ENCODE measurements at places on chromosomes 3 and 15.

GRCh38 chr3:155745795-155746550 lies 1.1 kb upstream of the PLCH1 start:
- no peak for DNase-seq

DNA sequence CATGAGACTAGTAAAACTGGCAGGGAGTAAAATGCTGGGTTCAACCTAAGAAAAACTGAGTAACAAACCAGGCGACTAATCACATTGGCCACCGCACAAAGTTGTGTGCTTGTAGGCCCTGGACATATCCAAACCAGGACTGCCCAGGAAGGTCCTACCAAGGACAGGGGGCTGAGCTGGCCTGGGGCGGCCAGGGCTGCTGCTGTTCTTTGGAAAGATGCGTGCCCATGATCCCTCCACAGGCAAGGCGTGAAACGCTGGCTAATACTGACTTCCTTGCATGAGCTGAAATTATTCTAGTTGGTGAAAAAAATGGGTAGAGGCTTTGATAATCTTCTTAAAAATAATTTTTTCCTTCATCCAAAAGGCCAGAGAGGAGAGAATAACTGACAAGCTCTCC lies 56.9 kb upstream of the ADCY5 start:
- no peak for DNase-seq

- DNase-seq, result no peak
Measured at GRCh38 chr15:60844511-60845174, 365.7 kb upstream of the ICE2 start.

- DNase-seq, result no peak
Measured at GRCh38 chr15:99100245-99101173, 4.4 kb upstream of the SYNM start.

GRCh38 chr3:11638495-11639358 lies 5.0 kb downstream of the VGLL4 start:
- DNase-seq, result no peak

GRCh38 chr3:129599073-129599472 lies 7.4 kb downstream of the PLXND1 start:
- DNase-seq, result no peak

- DNase-seq, result no peak
Measured at GRCh38 chr15:69663441-69663840, 210.8 kb downstream of the RPLP1 start.

GRCh38 chr3:189355481-189356201 lies 183.9 kb downstream of the TPRG1 start:
- DNase-seq, result no peak

- DNase-seq, result no peak
Measured at GRCh38 chr3:121885386-121885785, 8.8 kb upstream of the SLC15A2 start.

- DNase-seq, result no peak
Measured at GRCh38 chr3:47425383-47425778, 44.6 kb downstream of the PTPN23 start.

- no peak for DNase-seq
Measured at GRCh38 chr3:122060040-122060698, 5.0 kb downstream of the CD86 start.

DNA sequence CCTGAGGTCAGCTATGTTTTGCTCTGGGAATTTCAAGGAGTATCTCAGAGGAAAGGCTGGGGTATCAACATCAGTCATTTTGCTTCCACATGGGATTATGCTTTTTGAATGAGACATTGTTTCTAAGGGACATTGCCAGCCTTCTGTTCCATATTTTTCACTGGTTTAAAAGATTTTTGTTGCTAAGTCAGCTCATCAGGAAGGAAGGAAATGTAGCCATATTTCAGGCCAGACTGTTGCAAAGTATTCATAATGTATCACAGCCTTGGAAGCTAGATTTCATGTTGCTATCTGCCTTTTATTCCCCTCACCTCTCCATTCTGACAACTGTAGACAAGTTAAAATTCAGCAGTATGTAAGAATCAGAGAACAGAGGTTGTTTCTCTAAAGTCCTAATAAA lies 61.0 kb upstream of the CHRM5 start:
- DNase-seq, result no peak

DNA sequence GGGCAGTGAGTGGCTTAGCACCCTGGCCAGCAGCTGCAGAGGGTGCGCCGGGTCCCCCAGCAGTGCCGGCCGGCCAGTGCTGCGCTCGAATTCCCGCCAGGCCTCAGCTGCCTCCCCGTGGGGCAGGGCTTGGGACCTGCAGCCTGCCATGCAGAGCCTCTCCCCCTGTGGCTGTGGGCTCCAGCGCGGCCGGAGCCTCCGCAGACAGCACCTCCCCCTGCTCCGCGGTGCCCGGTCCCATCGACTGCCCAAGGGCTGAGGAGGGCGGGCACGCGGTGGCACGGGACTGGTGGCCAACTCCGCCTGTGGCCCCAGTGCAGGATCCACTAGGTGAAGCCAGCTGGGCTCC lies 386.3 kb downstream of the CNTN4 start:
- DNase-seq, result no peak

- DNase-seq, result no peak
Measured at GRCh38 chr3:13045904-13046568, 27.2 kb downstream of the IQSEC1 start.

- no peak for DNase-seq
Measured at GRCh38 chr3:124514683-124515082, 215.6 kb upstream of the UMPS start.

DNA sequence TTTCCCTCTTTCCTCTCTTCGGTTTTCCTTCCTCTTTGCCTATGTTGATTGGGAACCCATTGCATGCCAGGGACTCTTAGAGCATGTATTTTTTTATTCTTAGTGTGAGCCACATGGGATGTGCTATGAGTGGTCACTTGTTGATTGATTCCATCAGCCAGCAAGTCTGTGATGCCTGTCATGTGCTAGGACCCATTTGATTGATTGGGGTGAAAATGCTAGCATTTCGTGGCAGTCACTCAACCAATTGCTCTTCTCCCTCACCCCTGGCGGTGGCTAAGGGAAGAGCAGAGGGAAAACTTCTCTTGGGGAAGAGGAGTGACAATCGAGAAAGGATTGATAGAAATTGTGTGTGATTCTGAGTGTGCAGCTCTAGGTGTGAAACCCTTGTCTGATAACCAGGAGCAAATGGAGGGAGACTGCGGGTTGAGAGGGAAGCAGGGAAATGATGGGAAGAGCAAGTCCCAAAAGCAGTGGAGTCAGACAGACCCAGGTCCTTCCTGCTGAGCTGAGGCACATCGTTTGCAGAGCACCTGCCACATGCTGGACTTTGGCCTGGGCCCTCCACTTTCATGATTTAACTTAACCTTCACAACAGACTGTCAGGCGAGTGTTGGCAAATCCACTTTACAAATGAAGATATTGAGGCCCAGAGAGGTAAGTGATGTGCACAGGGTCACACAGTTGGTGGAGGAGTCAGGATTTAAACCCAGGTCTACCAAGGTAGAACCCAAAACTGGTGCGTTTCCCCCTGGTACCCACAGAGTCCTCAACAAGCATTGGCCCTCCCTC lies 40.0 kb downstream of the SLC6A11 start:
- DNase-seq, result no peak

DNA sequence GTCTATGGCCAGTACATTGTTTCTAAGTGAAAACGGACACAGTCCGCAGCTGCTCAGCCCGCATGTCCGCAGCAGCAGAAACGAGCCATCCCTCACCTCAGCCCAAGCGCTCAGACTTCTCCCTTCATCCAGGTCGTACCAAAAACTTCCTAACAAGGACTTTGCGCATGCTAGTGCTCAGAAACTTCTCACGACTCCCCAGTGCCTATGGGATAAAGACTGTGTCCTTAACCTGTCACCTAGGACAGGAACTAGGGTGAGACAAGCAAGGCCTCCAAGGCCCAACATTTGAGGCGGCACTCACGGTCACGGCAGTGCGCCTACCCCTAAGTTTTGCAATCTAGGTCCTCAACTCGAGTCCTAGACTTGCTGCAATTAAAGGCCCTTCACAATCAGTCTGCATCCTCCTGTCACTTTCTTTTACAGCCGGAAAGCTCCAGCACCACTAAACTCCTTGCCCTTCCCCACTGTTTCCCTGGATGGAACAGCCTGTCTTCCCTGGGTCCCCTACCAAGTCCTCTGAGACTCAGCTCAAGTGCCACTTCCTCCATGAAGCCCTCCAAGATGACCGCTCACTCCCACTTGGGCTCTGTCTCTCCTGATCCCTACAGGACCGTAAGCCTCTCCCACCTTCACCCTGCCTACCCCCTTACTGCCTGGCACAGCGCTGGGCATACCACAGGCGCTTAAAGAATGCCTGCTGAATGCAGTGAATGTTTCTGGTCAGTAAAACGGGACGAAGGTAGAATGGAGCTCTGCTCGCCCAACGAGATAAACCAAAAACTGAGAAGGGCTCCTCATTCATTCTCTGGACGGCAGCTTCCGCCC lies 1.2 kb downstream of the CLN6 start:
- DNase-seq, result no peak

GRCh38 chr15:75786575-75786947 lies 56.7 kb upstream of the UBE2Q2 start:
- DNase-seq, result no peak

DNA sequence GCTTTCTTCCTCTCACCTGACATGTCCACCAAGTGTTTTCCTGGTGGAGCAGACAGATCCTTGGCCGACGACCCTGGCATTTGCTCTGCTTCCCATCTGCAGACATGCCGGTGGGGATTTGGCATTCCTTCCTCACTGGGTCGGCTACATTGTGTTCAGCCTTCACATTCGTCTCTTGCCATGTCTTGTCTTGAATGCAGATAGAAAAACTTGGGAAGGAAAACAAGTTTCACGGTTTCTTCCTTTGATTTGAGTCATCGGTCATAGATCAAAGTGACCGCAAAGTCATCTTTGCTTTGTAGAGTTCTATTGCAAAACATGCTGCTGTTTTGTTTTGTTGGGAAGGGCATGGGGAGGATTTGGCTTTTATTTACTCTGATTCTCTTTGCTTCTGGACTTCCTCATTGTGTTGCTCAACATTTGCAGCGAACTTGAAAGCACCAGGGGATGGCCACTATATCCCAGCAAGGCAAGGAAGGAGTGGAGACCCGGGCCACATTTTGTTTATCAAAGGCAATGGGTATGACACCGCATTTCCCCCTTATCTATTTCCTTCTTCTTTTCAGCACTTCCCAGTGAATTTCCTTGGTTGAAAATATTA lies 321.3 kb downstream of the CACNA2D3 start:
- no peak for DNase-seq

DNA sequence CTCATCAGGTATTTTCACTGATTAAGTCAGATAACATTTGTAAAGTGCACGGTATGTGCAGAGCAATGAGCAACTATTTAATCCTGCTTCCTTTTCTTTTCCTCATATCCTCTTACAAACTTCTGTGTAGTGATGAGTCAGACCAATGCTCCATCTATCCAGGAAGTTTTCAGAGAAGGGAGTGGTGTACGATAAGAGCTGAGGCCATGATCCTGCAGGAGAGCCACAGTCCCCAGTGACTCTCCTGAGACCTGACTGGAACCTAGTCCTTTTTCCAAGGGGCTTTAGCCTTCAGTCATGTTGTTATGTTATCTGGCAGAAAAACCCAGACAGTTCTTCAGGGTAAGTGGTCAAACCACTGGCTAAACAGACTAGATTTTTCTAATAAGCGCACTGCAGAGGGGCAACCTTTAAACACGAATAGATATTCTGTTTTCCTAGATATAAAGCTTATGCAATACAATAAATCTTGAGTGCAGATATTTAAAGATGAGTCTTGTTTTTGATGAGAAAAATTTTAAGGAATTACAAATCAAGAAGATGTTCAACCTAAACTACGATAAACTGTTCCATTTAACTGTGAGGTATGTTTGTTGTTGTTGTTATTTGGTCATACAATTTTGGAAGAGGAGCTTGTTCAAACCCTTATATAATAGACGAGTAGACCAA lies 110.5 kb upstream of the RAP2B start:
- no peak for DNase-seq

DNA sequence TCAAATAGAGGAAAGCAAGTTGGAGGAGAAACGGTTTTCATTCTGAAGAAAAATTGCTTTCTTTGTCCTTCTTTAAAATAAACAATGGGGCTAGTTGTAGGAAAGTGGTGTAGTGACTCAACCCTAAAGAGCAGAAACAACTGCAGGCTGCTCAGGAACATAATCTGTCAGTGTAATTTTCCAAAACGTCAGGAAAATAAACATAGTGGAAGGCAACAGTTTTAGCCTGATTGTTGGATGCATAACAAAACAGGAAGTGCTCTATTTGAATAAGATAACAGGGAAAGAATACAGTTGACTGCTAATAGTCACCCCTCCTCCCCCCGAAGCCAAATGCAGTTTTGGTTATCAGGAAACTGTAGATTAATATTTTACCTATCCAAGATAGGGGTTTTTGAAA lies 167.6 kb downstream of the ECT2 start:
- no peak for DNase-seq

- no peak for DNase-seq
Measured at GRCh38 chr3:58586776-58587192, 9.6 kb upstream of the FAM107A start.

DNA sequence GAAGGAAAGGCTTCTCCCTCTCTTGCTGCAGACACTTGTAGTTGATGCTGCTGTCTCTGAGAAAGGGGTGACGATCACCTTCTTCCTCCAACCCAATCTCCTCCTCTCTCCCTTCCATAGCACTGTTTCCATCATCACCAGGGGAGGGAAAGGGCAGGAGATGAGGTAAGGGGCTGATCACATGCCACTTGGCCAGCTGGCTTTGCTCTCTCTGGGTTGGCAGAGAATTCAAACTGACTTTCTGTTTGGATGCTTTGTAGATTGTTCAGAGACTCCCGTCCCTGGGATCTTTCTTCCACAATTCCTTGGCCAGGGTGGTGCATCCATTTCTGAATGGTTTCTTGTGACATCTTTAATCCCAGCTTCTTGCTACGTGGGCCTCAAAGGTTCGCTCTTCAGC lies 43.2 kb upstream of the ZNF148 start:
- no peak for DNase-seq

- no peak for DNase-seq
Measured at GRCh38 chr15:34332553-34333120, 4.9 kb downstream of the SLC12A6 start.

DNA sequence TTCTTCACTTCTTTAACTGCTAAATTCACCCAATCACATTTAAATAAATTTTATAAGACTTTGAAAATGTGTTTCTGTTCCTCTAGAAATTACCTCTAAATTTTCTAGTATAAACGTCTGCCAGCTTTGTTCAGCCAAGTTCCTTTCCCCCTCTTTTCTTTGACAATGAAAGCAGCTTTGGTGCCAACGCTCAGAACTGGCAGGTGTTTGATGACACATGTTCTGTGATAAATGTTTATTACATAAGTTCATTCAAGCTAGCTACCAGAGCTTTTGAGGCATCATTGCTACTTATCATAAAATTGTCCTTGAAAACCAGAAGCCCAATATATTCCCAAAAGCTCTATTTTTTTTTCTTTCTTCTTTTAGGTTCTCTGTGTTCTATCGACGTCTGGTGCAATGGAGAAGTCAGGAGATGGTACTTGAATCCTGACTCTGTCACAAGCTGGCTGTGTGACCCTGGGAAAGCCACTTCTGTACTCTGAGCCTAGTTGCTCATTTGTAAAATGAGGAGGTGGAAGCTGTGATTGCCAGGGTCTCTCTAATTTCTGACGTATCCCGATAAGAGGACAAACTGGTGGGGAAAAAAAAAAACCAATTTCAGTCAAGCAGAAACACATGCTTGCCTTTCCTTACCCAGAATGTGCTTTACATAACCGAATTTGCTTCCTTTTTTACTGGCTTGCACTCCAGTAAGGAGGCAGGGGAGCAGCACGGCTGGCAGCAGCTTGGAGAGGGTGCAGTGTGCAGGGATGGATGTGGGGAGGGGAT lies 187.1 kb upstream of the LPP start:
- no peak for DNase-seq

Measured in cortex of kidney (tissue), 1 donor.